ENCODE measurements at places on chromosomes 1 and 21. TPM values are rescaled to one million over a fixed set of nuclear protein-coding genes. Genes with fewer than 3 reads are reported as not detected.

- DNase-seq = peak; percentile 21
Observed at GRCh38 chr1:67307251-67308060, at the start of gene IL12RB2. TSS of gene IL12RB2 (plus strand) at chr1:67307873. CDS start at chr1:67320369, 12,496 bp downstream.

DNA sequence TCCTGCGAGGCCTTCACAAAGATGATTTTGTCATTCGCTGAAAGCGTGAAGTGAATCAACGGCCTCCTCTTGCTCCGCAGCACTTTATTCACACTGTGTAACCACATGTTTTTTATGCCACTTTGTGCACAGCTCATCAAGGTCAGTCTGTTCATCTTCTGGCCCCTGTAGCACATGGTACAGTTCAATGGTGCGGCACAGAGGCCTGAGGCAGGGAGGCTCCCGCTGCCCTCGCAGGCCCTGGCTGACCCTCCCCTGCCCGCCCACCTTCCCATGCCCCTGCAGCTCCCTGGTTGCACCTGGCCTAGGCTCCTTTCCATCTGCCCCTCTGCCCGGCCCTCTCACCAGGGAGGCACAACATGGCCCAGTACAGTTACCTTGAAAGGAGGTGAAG lies 87.5 kb downstream of the CD247 start:
- no peak for DNase-seq

GRCh38 chr21:37866027-37866426 lies 50.2 kb downstream of the KCNJ6 start:
- no peak for DNase-seq

NHLH1 gene
- polyA plus RNA-seq = 0.22 TPM

DPYD gene
- 11.9 TPM for polyA plus RNA-seq

DNA sequence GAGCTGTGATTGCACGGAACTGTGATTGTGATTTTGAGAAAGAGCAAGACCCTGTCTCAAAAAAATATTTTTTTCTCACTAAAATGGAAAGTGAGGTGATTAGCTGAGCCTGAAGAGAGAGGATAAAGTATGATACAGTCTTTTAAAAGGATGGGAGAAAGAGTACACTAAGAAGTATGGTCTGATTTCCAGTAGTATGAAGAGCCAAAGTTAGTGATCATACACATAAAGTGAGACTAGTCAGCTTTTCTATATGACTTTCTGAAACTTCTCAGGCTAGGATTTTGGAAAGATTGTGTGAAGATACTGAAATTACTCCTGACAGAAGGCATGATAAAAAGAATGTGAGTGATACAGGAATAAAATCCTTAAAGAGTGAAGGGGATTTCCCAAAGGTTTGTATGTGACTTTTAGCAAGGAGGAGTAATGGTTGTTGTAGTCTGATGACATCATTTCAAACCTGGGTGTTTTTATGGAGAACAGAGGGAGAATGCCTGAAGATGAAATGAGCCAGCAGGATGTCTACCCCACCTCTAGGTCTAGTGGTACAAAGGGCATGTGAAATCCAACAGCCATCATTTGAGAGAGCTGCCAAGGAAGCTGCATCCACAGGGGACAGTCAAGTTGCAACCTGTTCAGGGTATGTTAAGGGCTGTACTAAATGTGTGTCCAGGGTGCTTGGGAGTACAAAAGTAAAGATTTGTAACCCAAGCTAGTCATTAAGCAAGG lies 157.7 kb downstream of the PIK3R3 start:
- no peak for DNase-seq

TESK2 gene
- 8.0 TPM for polyA plus RNA-seq

DNA sequence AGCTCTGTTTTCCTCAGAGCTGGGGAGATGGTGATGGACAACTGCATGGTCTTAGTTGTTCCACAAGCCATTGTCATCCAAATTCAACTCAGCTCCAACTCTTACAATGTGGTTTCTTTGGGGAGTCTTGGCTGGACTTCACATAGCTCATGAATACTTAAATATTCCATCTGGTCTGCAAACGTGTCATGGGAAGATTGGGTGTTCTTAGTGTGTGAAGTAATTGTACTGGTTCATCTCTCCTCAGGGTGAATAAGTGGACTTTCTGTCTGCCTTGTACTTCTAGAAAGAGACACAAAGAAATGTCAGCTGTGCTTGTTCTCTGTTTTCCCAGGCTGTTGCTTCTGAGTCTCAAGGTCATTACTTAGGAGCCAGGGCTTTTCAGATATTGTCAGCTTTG lies 106.6 kb downstream of the VPS13D start:
- DNase-seq = peak; percentile 26

TTC39A gene
- polyA plus RNA-seq = 9.7 TPM

COL9A2 gene
- polyA plus RNA-seq = 21.1 TPM

- no peak for DNase-seq
Observed at GRCh38 chr21:44946254-44947041, 6.6 kb downstream of the SLX9 start.

DNA sequence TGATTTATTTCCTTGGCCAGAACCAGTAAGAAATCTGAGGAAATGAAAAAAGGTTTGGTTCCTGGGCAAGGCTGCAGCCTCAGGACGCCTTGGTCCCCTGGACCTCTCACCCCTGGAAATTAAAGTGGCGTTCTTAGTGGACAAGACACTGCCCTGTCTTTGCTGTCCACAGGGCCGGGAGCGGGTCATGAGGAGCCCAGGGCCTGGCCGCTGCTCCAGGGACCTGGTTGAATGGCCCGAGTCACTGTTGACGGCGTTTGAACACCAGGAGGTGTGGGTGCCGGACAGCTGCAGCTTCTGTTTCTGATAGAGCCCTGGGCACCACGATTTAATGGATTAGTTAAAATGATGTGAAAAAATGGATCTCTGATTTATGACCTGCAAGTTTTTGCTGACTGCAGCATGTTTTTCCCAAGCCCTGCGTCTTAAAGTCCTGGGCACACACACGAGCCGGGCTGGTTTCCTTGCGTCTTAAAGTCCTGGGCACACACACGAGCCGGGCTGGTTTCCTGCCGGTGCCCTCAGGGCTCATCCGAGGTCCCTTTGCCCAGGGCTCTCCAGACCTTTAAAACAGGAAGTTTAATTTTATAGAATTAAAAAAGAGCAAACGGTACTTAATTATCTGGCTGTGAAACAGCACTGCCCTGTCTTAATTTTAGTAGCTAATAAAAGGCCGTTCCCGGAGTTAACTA lies 74.1 kb upstream of the ACTRT2 start:
- no peak for DNase-seq

TSPEAR gene
- 0.96 TPM for polyA plus RNA-seq

OR2L2 gene
- polyA plus RNA-seq = 0.13 TPM

RHOU gene
- 14.3 TPM for polyA plus RNA-seq

GRCh38 chr1:93433407-93433961 lies 14.4 kb upstream of the FNBP1L start:
- no peak for DNase-seq

SH3GLB1 gene
- 88.2 TPM for polyA plus RNA-seq

DNA sequence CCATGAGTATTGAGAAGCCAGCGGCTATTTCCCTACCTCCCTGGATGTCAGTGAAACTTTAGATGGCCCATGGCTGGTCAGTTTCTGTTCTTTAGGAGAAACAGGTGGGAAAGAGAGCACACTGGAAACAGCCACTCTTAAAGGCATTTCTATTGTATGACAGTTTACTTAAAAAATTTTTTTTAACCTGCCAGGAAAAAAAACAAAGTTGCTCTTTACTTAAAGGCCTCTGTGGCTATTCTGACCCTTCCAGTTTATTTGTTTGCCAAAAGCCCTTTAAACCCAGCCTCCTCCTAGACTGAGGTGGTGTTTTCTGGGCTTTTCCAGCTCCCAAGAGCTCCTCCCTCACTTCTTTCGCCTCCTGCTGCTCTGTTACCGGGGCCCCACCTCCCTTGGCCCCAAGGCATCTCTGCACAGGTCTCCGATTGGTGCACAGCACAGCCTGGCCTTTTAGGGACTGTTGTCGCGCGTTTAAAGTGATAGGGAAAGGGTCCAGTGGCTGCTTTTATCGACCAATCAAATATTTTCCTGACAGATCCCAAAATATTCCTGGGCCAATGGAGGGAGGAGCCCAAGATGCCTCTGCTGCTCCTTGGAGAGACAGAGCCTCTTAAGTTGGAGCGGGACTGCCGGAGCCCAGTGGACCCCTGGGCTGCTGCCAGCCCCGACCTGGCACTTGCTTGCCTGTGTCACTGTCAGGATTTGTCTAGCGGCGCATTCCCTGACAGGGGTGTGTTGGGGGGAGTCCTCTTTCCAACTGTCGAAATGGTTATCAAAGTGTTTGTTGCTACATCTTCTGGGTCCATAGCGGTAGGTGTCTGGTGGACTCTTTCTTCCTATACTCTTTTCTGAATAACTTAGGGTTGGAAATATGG lies at the start of gene SH3BGR:
TSS of gene SH3BGR (plus strand) at position 639 of the 875 bp plus-strand sequence. CDS start at position 766, 127 bp downstream.
- no peak for DNase-seq

DNA sequence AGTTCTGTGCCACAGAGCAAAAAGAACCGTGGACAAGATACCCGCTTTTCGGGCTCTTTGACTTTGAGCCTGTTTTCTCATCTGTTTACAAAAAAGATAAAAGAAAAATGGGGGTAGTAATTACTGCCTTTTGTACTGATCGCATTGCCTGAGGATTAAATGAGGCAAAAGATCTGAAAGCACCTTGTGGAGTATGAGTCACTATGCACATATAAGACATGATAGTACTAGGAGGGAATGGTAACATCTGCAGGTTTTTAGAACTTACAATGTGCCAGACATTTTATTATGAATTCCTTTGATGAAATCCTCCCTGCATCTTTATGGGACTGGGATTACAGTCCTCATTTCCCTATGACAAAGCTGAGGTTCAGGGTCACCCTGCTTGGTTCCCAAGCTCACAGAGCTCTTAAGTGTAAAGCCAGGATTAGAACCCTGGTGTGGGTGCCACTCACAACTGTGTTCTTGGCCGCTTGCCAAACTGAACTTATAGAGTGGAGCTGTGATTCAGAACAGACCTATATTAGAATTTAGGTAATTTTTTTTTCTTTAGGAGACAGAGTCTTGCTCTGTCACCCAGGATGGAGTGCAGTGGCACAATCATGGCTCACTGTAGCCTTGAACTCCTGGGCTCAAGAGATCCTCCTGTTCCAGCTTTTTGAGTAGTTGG lies 1.8 kb downstream of the DISC1 start:
- no peak for DNase-seq

ZBTB48 gene
- polyA plus RNA-seq = 33.7 TPM

NUP210L gene
- 0.17 TPM for polyA plus RNA-seq

- no peak for DNase-seq
Observed at GRCh38 chr1:6185151-6185550, 5.0 kb upstream of the CHD5 start.

- no peak for DNase-seq
Observed at GRCh38 chr1:204616641-204617040, 68.9 kb downstream of the LRRN2 start.

KLF17 gene
- 0.05 TPM for polyA plus RNA-seq

DUSP12 gene
- 44.9 TPM for polyA plus RNA-seq

DNA sequence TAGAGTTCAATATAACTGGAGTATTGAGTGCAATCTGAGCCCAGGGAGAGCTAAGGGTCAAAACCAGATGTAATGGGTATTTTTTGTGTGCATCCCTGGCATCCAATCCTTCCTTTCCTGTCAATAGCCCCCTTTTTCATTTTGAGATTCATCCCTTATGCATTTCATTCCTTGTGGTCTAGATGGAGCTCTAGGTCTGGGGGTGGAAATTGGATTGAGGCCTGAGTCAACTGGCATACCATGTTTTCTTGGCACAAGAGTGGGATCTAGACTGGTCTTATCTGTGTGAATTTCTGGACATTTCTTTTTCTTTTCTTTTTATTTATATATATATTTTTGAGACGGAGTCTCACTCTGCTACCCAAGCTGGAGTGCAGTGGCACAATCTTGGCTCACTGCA lies 67.3 kb upstream of the RAB3GAP2 start:
- DNase-seq = no peak

VWA5B1 gene
- polyA plus RNA-seq = 2.5 TPM

GRCh38 chr1:35715568-35716002 lies 3.1 kb downstream of the C1orf216 start:
- peak; percentile 70 for DNase-seq

DNA sequence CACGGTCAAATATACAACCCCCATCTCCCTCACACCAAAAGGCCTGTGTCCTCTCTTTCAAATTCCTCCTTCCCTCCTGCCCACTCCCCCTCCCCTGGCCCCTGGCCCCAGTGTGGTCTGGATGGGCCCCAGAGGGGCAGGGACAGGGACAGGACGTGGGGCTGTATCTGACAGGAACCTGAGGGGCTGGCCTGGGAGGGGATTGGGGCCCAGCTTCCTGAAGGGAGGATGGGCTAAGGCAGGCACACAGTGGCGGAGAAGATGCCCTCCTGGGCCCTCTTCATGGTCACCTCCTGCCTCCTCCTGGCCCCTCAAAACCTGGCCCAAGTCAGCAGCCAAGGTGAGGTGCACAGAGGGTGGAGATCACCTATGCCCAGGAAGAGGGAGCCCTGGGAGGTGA lies at the start of gene MPL:
TSS of gene MPL (plus strand) at position 231 of the 400 bp plus-strand sequence. CDS start at position 262, 31 bp downstream.
- DNase-seq = no peak

CTSE gene
- 0.28 TPM for polyA plus RNA-seq

DNA sequence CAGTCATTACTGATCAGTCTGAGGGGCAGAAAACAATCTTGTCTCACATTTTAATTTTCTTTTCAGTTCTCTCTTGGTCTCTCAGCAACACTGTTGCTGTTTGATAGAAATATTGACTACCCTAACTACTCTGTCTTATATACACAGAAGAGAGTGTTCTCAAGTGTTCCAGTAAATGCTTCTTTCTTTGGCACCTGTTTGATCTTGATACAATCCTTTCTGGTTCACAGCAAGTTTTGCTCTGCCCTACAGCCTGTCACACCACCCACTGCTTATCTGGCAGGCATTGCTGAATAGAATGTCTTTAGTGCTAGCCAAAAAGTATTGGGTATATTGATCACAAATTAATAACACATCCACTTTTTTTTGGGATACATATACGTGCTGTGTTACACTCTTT lies 75.7 kb upstream of the WLS start:
- no peak for DNase-seq

DNA sequence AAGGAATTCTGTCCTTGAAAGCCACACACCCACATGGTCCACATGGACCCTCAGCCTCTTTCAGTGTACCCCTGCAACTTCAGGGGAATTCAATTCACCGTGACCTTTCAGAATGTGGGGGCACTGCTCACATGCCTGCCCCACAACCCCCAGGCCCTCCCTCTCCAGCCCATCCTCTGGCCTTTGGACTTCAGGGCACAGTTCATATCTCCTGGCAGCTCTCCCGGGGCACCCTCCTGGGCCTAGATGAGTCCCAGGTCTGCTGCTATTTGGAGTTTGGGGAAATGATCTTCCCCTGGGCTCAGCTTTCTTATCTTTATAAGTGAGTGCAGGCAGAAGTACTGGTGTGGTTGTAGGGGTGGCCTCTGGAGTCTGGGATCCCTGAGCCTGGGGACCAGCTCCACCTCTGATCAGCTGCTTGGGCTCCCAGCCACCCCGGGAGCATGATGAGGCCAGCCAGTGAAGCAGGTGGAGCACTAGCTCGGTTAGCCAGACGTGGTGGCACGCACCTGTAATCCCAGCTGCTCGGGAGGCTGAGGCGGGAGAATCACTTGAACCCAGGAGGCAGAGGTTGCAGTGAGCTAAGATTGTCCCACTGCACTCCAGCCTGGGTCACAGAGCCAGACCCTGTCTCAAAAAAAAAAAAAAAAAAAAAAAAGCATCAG lies 15.8 kb downstream of the C1orf167 start:
- no peak for DNase-seq

GRCh38 chr1:172252321-172252720 lies 168.2 kb upstream of the C1orf105 start:
- DNase-seq = no peak

All from left kidney (tissue), 8 donors.